ENCODE measurements at places on chromosomes 11 and 22. TPM values are rescaled to one million over a fixed set of nuclear protein-coding genes. Genes with fewer than 3 reads are reported as not detected.

MPEG1 gene
- not detected for polyA plus RNA-seq

KCNE3 gene
- 0.94 TPM for polyA plus RNA-seq

APOC3 gene
- polyA plus RNA-seq = not detected

BCO2 gene
- polyA plus RNA-seq = 0.85 TPM

APOL6 gene
- 9.5 TPM for polyA plus RNA-seq

PRRG4 gene
- not detected for polyA plus RNA-seq

DNA sequence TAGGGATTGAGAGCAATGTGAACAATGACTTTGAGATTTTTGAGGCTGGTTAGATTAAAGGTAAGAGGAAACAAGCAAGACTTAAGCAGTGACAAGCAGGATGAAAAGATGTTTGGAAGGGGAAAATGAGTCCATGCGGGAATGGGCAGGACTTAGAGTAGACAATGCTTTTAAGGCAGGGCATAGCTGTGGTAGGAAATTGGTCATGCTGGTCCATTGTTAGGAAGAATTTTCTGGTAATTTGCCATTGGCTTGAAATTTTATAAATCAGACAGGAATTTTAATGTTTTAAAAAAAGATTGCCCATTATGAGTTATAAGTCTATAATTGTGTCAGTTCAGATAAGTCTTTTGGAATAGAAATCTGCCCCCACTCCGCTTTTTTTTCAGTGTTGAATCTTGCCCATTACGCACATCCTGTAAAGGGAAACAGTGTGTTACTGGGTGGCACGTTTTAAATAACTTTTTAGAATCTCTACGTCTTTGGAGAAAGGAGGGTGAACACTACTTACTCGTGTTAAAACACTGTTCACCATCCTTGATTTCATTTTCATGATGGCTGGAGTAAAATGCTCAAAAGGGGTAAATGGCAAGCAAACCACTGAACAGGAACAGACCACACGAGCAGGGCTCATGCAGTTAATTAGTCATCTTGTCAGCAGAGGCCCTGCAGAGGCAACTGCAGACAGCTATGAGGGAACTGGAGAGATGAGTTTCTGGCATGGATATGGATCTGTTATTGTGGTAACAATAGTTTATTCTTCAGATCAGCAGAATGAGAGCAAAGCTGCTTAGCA lies 25.0 kb downstream of the SWAP70 start:
- peak; percentile 30 for DNase-seq

- DNase-seq = no peak
Measured at GRCh38 chr11:75891947-75892739, 77.1 kb downstream of the UVRAG start.

DNA sequence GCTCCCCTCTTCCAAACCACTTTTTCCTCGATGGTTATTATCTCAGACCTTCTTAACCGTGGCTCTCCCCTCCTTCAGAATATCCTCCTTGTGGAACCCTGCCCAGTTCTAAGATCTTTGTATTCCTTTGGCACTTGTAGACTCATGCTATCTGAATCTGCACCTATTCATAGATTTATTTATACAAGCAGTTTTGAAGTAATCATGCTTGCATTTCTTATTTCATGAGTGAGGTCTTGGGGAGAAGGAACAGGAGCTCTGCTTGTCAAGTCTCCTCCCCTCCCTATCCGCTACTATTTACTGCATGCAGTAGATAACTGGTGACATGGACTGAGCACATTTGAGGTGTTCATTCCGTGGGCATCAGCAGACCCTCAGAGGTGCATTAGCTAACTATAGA lies 5.4 kb upstream of the MADD start:
- DNase-seq = no peak

GRCh38 chr11:8610532-8611116 lies 16.6 kb upstream of the STK33 start:
- no peak for DNase-seq

DNA sequence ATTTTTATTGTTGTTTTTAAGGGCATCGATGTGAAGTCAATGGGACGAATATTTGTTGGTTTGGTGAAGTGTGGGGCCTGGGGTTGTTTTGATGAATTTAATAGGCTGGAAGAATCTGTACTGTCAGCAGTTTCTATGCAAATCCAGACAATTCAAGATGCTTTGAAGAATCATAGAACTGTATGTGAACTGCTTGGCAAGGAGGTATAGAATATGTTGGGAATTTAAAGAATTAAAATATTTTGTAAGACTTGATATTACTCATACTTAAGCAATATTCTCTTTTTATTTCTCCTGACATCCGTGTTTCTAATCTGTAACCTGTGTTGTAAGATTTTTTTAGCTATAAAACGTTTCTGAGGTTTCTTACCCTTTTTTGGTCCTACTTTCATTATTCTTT lies 61.6 kb downstream of the DYNC2H1 start:
- DNase-seq = peak; percentile 4

DNA sequence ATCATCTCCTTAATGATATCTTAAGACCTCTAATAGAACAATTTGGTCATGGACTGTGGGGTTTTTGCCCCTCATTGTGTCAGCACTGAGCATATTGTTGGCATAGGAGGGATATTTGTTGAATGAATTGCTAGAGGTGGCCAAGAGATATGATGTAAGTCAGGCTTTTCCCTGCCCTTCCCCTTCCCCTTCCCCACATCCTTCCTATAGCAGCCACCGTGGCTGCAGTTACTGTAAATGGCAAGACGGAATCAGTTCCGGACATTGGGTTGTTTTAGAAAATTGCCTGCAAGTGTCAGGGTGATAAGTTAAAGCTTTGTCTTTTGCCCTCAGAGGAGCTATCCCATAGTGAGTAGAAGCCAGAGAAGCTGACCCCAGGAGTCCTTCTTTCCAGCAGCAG lies 23.0 kb downstream of the LIMK2 start:
- no peak for DNase-seq

DNA sequence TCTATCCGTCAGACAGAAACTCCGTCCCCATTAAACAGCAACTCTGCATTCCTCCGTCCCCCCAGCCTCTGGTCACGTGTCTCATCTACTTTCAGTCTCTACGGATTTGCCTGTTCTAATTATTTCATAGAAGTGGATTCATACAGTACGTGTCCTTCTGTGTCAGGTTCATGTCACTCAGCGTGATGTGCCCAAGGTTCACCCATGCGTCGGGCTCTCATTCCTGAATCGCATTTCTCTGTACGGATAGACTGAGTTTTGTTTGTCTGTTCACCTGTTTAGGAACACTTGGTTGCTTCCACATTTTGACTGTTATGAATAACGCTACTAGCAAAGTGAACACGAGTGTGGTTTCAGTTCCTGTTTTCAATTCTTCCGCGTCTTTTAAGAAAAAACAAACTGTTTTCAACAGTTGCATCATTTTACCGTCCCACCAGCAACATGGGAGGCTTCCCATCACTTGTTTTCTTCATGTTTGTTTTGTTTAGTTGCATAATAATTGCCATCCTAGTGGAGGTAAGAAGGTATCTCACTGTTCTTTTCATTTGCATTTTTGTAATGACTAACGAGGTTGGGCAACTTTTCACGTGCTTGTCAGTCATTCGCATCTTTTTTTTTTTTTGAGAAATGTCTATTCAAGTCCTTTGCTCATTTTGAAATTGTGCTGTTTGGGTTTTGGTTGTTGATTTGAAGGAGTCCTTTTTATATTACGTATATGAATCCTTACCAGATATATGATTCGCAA lies 8.9 kb upstream of the NLRP6 start:
- no peak for DNase-seq

GRCh38 chr11:107018902-107019493 lies 722 bp upstream of the GUCY1A2 start:
- DNase-seq = no peak

DNA sequence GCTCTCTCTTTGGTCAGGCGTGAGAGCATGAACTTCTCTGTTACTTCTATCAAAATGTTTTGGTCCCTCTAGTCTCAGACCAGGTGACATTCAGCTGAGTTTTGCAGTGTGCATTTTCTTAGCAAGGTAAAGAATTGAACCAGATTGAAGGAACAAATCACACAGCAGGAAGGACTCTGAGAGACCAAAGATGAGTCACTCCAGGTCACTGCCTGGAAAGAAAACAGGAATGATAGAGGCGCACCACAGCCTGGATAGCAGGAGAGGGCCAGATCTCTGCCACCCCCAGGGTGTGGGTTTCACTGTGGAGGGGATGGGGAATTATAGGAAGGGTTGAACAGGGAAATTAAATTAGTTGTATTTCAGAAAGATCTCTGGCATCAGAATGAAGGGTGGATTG lies 788.3 kb downstream of the NTM start:
- DNase-seq = no peak

DNA sequence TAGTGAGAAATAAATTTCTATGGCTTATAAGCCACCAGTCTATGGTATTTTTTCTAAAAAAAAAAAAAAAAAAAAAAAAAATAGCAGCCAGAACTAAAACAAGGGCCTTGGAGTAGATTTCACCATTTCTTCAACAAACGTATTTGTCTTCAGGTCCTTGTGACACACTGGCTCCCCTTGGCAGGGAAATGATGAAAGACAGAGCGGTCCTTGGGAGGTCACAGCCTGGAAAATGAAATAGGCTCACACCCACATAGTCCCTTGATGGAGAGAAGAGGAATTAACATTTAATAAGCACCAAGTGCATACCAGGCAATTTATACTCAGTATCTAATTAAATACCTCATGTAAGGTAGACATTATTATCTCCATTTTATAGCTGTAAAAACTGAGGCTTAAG lies 25.7 kb upstream of the ACER3 start:
- no peak for DNase-seq

GRCh38 chr22:33605666-33606065 lies 314.6 kb downstream of the LARGE1 start:
- DNase-seq = no peak

DNA sequence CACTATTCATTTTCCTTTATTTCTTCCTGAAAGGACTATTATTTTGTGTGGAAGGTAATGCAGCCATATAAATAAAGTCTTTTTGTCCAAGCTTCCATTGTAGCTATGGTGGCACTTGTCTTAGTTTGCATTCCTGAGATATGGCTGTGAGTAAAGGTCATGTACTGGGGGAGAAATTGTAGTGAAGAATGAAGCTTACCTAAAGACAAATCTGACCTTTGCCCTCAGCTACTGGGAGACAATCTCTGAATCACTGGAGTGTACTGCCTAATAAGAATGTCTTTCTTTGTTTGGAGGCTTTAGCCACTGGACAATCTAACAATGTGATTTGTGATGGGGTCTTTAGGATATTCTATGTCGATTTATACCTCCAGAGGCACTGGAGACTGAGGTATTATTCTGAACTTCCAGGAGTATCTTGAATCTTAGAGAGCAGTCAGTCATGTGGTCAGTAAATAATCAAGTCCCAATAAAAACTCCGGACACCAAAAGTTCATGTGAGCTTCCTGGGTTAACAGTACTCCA lies 39.7 kb upstream of the OR5AK2 start:
- no peak for DNase-seq

DNA sequence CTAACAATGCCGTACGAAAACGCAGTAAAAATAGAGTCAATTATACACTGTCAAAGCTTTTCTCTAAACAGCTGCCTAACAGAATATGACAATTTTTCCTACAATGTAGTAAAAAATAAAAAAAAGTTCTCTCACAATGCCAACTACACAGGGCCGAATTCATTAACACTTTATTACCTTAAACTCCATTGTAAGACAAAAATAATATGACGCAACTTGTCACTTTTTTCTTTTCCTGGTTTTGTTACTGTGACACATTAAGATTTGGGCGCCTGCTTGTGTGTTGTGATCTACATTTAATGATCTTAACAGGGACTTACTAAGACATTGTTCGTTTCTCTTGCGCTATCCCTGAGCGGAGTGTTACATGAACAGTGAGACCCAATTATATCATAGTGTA lies 204.1 kb downstream of the INSC start:
- DNase-seq = no peak

GRCh38 chr11:126477535-126478305 lies 122.2 kb downstream of the ST3GAL4 start:
- DNase-seq = no peak

- DNase-seq = no peak
Measured at GRCh38 chr11:77968337-77968736, 26.1 kb downstream of the INTS4 start.

GRCh38 chr11:61610905-61611304 lies 30.0 kb upstream of the SYT7 start:
- DNase-seq = no peak

- DNase-seq = no peak
Measured at GRCh38 chr11:32451808-32452207, 16.5 kb upstream of the WT1 start.

Data from BJ (cell line).